HepG2 (cell line): ENCODE measurements at places on chromosomes 16 and 17. TPM values are rescaled to one million over a fixed set of nuclear protein-coding genes. Genes with fewer than 3 reads are reported as not detected.

GRCh38 chr16:68599586-68599985 lies 45.5 kb upstream of the CDH3 start:
- no peak for DNase-seq

DNA sequence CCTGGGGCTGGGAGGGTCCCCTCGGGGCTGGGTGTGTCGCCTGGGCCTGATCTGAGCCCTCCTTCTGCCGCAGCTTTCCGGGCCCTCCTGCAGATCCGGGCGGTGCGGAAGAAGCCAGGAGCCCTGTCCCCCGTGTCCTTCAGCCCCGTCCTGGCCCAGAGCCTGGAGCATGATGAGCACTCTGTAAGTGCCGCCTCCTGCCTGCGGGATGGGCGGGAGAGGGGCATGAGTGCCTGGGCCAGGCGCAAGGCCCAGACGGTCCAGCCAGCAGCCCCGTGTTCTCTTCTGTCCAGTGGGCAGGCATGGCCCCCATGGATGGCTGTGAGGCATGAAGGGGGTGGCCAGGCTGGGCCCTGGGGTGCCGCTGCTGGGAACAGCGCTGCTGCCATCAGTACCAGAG lies 16.0 kb upstream of the NUDT16L1 start:
- no peak for DNase-seq

- DNase-seq: no peak
These were observed 841 bp downstream of the TEKT5 start for GRCh38 chr16:10693889-10694288.

DNA sequence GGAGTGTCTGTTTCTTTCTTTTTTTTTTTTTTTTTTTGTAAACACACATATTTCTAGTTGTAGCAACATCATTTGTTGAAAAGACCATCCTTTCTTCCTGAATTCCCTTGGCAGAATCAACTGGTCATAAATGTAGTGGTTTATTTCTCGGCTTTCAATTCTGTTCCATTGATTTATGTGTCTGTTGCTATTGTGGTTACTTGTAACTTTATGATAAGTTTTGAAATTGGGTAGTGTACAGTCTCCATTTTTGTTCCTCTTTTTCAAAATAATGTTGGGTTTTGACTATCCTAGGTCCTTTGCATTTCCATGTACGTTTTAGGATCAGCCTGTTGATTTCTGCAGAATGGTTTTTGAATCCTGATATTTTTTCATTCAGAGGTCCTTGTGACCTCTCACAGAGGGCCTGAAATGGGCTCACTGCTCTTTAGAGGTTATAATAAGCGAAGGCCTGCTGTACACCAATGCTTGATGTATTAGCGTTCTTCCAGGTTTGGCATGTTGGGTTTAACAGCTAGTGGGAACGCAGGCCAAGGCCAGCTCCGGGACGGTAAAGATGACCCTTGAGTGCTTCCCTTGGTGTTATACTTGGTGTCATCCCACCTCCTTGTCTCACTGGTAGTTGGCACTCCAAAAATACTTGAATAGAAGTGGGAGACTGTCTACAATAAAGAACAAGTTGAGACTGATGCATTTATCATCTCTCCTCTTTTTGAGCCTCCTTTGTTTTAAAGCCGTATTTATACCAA lies 43.8 kb downstream of the ZNRF1 start:
- no peak for DNase-seq

PRRT2 gene
- 1.1 and 1.8 TPM in 2 replicates for polyA plus RNA-seq

- no peak for DNase-seq
These were observed 146.6 kb downstream of the USP22 start for GRCh38 chr17:20896153-20896649.

APRT gene
- 155 and 210 TPM in 2 replicates for polyA plus RNA-seq

DNA sequence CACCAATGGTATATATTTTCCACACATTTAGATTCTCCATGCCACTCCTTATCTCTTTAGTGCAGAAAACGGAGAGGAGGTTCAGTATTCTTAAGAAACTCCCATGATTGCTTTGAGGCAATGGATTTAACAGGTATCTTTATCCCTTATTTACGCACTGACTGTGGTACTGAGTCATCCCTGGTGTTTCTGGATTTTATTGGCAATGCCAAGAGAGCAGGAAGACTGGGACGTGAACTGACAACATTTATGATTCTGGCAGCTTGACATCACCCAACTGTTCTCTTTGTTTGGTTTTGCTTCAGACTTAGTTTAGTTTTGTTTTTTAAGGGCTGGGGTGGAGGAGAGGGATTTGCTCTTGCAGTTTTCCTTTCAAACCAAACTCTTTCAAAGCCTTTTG lies 131.4 kb downstream of the WWOX start:
- no peak for DNase-seq

CRISPLD2 gene
- polyA plus RNA-seq: 0.04 and 0.25 TPM in 2 replicates

GRCh38 chr17:45294506-45294905 lies 22.3 kb downstream of the MAP3K14 start:
- DNase-seq: no peak

SMIM36 gene
- not detected in 2 replicates for polyA plus RNA-seq

GJD3 gene
- polyA plus RNA-seq: not detected in 2 replicates

KRT33B gene
- not detected in 2 replicates for polyA plus RNA-seq

TP53TG3C gene
- polyA plus RNA-seq: not detected in 2 replicates
